Activated T-helper 1 cell treated with anti-CD3 and anti-CD28 coated beads, Interleukin-2, amount 50 U/mL, for 16 hours (primary cell): ENCODE measurements at places on chromosomes 7 and 10.

DNA sequence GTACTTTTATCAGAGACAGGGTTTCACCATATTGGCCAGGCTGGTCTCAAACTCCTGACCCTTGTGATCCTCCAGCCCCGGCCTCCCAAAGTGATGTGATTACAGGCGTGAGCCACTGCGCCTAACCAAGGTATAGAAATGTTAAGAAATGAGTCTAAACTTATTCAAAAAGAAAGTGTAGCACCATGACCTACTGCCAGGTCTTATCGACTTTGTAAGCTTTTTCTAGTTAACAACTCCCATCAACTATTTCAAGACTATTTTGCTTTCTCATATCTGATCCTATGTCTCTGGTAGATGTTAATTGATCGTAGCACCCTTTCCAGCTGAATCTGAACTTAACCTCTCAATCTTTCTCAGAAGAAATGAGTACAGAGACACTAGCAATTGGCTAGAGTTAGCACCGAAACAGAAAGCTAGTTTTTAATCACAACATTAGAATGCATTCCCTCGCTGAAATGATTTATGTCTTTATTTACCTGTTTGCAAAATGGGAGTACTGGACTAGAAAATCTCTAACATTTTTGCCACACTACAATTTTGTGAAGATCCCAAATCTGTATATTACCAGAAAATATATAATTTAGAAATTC lies 114.0 kb upstream of the HGF start:
- no peak for DNase-seq

DNA sequence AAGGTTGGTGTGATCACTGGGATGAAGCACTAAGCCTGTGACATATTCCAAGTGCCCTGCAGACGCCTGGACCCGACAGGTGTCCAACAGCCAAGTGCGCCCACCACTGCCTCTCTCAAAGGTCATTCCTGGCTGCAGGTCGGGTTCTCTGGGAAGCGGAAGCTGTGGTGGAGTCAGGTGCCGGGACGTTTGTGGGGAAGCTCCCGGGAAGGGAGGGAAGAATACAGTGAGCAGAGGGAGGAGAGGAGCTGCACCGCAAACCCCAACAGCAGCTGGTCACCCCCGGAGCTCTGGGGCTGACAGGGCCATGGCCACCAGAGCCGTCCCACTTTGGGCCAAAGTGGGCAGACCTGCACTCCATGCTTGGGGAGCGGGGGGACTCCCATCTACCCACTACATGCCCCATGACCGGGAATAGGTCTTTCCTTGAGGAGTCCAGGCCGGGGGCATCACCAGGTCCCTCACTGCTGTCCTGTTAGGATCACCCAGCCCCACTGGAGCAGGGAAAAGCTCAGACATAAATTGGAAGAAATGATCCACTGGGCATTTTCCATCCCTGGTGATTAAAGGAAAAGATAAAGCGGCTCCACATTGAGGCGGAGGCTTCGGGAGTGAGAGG lies 84.5 kb upstream of the PPP2R2D start:
- DNase-seq = no peak

DNA sequence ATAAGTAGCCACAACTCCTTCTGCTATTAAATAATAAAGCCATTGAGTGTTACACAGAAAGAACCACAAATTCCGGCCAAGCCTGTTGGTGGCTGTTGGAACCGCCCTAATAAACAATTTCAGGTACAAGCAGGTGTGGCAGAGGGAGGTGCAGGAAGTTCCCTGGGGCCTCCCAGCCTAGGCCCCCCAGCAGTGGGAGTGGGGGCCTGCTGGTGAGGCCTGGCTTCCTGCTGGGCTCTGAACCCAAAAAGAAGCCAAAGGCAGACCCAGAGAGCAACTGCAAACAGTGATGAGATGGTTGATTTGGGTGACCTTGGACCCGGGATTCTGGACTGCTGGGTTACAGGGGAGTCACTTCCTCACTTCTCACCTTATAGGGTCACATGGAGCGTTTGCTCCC lies 21.0 kb upstream of the LMTK2 start:
- DNase-seq = no peak

GRCh38 chr10:96053985-96054384 lies 10.6 kb downstream of the CCNJ start:
- no peak for DNase-seq

DNA sequence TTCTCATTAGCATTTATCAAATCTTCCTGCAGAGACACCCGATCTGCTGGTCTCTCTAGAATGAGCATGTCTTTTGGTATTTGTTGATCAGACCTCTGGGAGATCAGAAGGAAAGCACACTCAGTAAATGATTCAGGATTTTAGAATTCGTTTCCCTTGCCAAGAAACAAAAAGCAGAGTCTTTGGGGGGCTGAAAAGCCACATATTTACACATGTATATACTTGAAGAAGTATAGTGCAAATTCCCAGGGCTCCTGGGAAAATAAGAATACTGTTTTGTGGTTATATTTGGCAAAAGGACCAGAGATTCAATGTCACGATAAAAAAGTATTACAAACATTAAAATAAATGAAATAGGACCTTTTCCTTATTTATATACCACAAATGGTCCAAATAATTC lies 100.2 kb downstream of the AGMO start:
- DNase-seq = no peak

DNA sequence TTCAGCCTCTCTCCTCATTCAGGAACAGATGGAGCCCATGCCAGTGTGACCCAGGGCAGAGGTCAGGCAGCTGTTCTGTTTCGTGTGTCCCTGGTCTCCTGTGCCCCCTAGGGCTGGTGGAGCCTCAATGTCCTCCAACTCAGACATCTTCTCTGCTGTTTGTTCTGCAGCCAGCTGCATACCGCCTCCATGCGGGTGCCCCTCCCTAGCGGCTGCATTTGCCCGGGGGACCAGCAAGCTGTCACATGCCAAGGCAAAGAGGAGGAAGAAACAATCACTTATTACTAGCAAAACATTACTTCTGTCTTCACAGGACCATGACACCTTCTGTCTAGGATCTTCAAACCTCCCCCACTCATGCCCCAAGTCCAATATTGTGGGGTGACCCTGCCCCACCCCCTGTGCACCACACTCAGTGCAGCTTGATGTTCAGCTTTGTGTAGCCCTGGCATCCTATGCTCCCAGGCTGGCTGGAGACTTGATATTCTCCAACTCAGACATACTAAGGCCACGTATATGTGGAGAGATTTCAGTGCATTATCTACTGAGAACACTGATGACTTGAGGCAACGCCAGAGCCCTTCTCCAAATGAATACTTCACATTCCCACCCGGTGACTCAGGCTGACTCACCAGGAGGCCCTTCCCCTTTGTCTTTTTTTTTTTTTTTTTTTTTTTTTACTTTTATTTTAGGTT lies 188.9 kb downstream of the SKIDA1 start:
- no peak for DNase-seq

DNA sequence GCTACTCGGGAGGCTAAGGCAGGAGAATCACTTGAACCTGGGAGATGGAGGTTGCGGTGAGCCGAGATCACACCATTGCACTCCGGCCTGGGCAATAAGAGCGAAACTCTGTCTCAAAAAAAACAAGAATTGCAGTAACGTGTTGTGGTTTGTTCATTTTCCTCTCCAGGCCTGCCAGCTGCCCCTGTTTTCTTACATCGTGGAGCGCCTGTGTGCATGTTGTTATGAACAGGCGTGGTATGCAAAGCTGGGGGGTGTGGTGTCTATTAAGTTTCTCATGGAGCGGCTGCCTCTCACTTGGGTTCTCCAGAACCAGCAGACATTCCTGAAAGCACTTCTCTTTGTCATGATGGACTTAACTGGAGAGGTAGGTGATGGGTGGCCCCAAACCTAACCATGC lies 52.1 kb downstream of the TRRAP start:
- DNase-seq = no peak

DNA sequence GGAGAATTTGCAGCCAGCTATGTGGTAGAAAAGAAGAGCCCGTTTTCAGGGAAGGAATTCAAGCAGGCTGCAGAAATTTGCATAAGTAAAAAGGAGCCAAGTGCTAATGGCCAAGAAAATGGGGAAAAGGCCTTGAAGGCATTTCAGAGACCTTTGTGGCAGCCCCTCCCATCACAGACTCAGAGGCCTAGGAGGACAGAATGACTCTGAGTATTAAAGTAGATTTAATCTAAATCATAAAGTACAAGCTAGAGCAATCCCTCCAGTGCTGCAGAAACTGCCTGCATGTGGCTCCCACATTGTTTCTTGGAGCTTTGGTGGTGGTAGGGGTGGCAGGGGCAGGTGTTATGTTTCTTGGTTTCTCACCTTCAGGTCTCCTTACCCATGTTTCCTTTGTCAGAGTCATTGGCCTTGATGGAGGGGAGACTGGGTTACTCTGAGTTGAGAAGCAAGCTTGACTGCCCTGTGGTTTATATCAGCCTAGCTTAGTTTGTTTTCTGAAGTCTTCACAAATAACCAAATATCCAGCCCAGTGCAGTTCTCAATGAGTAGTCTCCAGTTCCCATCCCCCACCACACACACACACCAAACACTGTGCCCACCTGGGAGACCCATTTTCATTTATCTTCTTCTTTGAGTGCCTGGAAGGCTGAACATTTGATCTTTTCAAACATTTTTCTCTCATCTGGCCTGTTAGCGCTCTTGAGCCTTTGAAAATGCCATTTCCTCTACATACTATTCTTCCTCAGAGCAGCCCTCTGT lies 34.5 kb downstream of the ITPRIP start:
- no peak for DNase-seq

DNA sequence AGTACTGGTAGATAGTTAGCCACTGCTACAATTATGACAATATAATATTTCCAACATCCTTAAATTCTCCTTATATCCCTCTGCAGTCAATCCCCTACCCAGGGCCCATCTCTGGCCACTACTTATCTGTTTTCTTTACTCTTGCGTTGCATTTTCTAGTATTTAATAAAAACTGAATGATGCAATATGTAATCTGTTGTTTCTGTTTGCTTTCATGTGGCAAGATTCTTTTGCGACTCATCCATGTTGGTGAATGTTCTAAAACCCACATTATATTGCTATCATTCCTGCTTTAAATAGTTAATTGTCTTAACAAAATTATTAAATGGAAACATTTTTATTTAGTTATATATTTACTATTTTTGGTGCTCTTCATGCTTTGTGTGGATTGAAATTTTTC lies 338.5 kb downstream of the MDFIC start:
- DNase-seq = no peak
